ENCODE measurements at places on chromosomes 6 and 20.

- DNase-seq: no peak
Measured at GRCh38 chr6:117464700-117465099, 17.8 kb upstream of the DCBLD1 start.

DNA sequence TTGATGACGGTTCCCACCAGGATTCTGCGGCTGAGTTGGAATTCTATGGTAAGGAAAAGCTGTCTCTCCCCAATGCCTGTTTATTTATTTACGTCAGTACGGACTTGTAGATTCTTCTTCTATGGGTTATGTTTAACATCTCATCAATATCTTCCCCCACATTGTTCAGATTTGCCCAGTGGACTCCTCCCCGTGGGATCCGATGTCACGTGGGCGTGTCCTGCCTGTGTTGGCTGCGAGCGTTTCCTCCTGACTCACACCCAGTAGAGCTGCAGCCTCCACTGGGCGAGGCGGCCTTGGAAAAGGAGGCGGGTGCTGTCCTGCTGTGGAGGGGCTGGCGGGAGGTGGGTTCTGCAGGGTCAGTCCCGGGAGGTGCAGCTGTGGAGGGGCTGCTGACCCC, 46.8 kb upstream of the SLCO4A1 start:
- DNase-seq: no peak

DNA sequence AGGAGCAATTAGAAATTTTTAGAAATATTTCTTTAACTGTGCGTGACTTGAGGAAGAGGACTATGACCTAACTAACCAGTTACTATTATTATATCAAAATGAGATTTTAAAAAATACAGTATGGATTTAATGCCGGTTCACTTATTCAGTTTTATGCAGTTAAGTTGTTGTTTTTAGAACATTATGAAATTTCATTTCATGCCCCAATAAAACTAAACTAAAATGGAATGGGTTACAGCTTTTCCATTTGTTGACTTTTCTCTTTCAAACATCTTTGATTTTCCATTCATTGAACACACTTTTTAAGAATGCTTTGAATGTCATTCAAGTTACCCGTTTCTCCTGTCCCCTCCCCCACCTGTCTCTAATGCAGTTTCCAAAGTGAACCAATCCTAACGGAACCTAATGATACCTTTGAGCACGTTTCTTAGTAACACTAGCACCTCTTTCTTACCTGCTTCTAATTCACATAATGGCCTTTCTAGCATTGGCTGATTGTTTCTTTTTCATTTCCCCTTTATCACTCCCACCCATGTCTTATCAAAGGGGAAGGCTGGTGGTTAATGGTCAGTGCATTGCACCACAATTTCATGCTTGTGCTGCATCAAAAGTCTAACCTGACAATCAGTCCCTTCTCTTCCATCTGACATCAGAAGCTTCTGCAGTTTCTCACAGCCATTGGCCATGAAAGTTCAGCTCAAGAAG, 262.2 kb upstream of the TAB2 start:
- no peak for DNase-seq

DNA sequence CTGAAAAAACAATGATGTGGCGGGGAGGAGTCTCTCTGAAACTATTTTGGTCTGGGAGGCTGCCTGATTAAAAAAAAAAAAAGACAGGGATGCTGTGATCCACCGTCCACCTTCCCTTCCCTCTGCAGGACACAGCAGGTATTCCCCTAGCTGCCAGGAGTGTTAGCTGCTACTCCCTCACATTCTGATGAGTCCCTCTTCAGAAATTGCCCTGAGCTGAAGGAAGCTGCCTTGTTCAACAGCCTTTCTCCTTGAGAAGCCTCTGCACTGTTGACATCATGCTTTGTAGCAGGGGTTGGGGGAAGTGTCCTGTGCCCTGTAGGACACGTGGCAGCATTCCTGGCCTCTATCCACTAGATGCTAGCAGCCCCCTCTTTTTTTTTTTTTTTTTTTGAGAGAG, 71.7 kb upstream of the ZMYND8 start:
- no peak for DNase-seq

- DNase-seq: no peak
Measured at GRCh38 chr6:164495882-164496495, 813.4 kb downstream of the C6orf118 start.

DNA sequence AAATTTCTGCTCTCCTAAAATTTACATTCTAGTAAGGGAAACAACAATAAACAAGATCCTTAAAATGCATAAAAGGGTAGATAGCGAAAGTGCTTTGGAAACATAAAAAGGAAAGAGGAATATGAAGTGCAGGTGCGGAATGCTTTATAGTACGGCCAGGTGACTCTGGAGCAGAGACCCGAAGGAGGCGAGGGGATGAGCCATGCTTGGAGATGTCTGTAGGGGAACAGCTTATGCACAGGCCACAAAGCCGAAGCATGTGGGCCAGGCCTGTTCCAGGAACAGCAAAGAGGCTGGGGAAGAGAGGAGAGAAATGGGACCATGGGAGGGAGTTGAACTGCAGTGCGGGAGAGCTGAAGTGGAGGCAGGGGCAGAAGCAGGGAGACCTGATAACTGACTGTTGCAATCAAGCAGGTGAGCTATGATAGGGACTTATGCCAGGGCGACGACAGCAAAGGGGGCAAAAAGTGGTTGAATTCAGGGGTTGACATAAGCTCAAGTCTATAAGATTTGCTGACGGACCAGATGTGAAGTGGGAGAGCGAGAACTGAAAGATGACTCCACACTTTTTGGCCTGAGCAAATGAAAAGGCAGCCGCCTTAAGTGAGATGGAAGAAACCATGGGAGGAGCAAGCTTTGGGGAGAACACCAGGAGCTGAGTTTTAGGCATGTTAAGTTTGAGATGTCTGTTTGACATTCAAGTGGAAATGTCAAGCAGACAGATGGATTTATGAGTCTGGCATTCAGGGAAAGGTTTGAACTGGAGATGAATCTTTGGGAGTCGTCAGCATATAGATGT, 83.1 kb downstream of the CNBD2 start:
- DNase-seq: no peak

GRCh38 chr6:118952683-118953082, 17.7 kb upstream of the MCM9 start:
- no peak for DNase-seq

- DNase-seq: no peak
Measured at GRCh38 chr6:158080849-158081656, 87.0 kb downstream of the SERAC1 start.

- no peak for DNase-seq
Measured at GRCh38 chr20:56098981-56099500, 93.7 kb upstream of the CBLN4 start.

- DNase-seq: no peak
Measured at GRCh38 chr6:168170841-168171601, 92.0 kb upstream of the FRMD1 start.

DNA sequence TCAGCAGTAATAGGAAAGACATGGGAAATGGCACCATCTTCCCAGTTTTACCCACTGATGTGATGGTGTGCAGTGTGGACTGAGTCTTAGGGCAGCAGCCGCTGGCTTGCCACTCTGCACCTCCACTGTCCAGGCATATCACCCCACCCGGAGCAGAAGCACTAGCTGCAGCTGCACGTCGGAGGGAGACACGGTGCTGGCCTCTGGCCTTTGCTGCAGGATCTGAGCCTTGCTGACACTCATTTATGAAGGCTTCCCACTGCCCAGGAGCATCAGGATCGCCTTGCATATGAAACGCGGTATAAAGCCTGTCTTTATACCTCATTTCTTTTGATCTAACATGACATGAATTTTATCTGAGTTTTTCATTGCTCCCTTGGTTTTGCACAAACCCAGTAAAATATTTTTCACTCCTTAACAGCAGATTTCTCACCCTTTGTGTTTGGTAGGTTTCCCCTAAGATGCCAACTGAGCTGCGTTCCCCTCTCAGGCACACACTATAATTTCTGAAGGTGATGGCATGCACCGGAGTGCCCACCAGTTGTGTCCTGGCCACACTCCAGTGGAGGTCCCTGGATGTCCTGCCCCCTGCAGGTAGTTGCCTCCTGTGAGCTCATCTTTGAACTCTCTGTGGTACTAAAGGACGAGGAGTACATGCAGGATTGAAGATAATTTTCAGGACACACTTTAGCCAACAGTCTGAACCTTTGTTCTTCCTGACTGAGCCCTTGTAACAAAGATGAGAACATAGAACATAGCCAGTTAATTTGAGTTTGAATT, 9.0 kb upstream of the EXOC2 start:
- no peak for DNase-seq

DNA sequence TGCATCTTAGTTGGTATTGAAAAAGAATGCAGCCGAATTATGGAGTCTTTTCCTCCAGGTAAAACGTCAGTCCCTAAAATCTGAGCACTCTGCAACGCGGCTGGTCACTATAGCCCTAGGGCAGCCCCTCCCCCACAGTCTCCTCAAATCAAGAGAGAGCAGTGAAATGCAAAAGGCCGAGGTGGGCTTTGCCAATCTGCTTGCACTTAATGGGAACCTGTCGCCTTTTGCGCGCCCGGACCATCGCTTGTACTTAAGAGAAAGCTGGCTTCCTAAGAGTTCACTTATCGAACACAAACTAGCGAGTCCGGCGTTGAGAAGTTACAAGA, 447 bp downstream of the MCM3 start:
- DNase-seq: peak; percentile 69

GRCh38 chr6:157529654-157530039, 148.7 kb downstream of the ZDHHC14 start:
- DNase-seq: no peak

DNA sequence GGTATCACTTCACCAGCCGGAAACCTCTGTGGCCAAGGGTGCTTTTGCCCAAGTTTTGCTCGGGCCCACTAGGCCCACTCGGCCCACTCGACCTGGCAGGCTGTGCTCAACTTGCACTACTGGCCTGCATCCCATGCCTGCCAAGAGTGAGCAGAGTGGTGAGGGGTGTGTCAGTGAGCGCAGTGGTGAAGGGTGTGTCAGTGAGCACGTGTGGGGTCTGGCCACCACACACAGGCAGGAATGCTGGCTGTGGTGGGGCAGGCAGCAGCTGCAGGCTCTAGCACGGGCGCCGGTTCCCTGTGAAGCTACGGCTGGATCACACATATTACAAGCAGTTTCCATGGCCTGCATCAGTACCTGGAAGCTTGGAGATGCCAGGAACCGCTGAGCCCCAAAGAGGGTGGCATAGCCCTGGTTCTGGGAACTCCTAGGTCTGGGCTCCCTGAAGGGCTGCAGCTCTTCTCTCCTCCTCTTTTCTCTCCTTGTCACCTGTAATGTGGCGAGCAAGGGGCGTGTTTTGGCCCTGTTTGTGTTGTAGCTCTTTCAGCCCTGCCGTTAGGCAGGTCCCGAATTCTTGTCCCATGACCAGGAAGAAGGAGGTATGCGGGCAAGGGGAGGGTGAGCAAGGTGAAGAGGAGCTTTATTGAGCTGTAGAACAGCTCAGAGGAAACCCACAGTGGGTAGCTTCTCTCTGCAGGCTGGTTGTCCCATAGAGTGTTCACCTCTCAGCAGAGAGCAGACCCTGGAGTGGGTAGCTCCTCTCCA, 51.0 kb upstream of the CLDN20 start:
- DNase-seq: no peak

- DNase-seq: no peak
Measured at GRCh38 chr20:11130554-11131166, 456.9 kb upstream of the JAG1 start.

- peak; percentile 13 for DNase-seq
Measured at GRCh38 chr6:127784468-127784867, 116.4 kb downstream of the THEMIS start.

DNA sequence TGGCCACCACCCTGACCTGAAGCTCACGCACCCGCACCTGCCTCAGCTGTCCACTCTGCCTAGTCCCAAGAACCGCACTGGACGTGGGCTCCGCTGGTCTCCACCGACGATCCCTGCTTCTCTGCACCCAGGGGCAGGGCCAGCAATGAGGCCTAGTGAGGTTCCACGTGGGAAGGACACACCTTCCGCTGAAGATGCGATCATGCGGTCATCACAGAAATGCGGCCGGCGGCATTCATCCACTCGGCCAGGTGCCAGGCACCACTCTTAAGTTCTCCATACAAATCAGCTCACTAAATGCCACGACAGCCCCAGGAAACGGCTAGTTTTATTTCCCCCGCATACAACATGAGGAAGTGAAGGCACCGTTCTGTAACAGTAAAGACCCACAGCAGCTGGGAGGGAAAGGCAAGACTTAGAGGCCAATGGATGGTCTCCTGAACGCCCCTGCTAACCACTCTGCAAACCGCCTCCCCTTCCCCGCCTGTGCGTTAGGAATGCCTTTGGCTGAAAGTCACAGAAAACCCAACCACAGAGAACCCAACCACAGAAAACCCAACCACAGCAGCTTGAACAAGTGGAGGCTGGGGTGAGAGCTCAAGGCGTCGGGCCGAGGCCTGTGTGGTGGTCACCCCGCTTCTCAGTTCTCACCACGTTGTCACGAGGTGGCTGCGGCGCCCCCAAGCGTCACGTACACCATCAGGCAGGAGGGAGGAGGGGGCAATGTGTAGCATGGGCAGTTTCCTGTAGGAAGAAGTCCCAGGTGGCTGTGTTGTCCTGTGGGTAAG, 204.4 kb downstream of the TAF4 start:
- DNase-seq: no peak

- no peak for DNase-seq
Measured at GRCh38 chr6:70222439-70222749, 80.5 kb downstream of the COL9A1 start.

- no peak for DNase-seq
Measured at GRCh38 chr20:63092660-63093215, 86.0 kb upstream of the BHLHE23 start.

DNA sequence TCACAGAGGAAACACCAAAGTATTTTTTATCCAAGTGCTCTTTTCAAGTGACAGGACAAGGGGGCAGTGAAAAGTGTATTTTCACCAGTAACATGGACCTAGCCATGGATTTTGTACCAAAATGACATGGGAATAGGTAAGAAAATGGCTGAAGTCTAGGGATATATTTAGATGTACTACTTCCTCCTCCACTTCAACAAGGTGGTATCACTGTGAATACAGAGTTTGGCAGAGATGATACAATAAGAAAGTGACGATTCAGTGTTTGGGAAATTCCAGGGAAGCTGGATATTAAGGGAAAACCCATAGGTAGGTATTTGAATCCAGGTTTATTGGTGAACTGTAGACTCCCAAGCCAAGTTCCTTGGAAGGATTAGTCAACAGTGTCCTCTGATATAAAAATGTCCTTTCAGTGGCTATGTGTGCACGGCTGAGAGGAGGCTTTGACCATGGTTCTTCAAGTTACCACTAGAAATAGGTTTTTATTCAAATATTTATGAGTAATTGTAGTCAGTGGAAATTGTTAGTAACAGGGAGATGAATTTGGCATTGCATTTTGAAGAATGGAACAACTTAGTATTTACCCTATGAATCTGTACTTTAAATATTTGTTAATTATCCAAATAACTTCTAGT, 356.0 kb upstream of the CITED2 start:
- DNase-seq: no peak

Measured in activated CD4-positive, alpha-beta T cell treated with anti-CD3 and anti-CD28 coated beads, Interleukin-2, Interleukin-4, amounts not matched to agents 100 ng/mL and 50 ng/mL, durations not matched to agents 16 hours and 8 hours (primary cell).